DND-41 (cell line): ENCODE measurements at places on chromosomes 3 and 15.

- DNase-seq: no peak
Observed at GRCh38 chr15:94335616-94336015, 104.3 kb downstream of the MCTP2 start.

DNA sequence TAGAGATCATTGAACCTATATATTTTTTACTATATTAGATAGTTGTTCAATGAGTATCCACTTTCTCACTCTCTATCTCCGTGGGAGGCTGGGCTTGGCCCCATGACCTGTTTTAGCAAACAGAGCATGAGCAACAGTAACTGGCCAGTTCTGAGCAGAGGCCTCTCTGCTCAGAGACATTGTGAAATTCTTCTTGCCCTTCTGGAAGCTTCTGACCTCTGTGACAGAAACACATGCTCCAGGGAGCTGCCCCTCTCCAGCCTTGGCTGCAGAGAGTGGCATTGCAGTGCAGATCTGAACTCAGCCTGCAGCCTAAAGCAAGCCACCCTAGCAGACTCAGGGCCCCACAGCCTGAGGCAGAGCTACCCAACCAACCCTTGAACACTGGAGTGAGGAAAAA lies 20.5 kb downstream of the FAM240A start:
- DNase-seq: no peak

GRCh38 chr15:58549013-58549784 lies 117.4 kb downstream of the LIPC start:
- DNase-seq: no peak

DNA sequence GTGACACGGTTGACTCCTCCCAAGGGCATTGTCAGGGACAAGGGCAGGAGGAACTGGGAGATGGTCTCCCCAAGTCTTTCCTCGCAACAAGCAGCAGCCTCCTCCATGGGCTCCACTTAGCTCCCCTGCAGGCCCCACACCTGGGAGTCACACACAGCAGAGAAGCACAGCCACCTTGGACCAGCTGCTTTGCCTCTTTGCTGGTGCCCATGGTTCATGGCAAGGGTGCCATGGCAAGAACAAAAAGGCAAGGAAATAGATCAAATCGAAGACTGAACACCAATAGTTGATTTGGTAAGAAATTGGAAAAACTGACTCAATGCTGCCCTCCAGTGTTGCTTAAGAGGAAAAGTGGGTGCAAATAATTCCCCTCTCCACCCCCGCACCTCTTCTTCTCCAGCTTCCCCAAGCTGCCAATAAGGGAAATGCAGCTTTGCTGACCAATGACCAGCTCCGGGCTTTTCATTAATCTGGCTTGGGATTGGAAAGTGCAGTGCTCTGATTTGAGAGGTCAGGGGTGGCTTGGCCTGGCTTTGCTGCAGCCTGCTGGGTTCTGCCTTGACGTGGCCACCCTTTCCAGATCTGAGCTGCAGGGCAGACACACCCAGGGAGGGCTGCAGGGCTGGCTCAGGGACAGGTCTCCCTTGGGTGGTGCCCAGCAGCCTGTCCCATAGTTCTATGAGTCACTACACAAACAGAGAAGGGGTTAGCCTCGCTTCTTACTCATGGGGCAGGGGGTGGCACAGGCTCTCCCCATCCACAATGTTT lies 162.0 kb downstream of the KLF13 start:
- peak; percentile 42 for DNase-seq

DNA sequence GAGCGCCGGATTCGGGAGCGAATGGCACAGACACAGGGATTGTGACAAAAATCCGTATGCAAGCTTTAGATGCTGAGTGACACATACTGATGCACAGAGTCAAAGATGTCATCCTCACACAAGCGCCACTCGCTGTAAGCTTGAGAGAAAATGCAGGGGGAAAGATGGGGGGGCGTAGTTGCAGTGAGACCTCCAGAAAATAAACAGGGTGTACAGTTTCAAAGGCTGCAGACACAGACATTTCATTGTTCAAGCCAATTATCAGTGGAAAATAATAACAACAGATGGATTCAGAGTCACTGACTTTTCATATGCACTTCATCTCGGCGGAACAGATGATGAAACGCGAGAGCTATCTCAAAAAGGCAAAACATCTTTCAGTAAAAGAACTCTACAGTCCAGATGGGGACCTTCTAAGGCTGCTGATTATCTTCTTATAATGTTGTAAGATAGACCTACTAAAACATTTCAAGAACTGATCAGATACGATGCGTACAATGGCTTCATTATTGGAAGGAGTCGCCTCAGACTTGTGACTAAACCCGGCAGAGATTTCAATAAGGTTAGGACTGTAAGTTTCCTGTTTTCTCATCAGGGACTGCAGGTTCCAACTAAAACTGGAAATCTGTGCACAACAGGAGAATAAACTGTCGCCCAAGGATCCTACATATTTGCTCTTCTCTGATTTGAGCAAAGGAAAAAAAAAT lies 275.4 kb downstream of the FOXP1 start:
- DNase-seq: no peak

DNA sequence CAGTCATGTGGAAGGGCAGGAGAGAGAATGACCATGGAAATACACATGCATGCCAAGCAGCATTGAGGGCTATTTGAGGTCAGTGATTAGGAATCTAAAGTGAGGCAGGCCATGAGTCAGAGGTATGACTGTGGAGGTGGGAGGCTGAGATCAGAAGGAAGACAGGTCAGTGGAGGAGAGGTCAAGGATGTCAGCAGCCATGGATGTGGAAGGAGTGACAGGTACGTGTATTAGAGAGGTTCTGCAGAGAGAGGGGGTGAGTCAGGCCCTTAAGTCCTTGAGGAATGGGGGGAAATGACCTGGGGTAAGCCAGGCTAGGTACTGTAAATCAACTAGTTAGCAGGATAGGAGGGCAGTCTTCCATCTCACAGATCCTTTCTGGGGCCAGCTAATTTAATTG lies 166.6 kb downstream of the ANO10 start:
- no peak for DNase-seq

- no peak for DNase-seq
Observed at GRCh38 chr3:194935061-194935460, 249.4 kb downstream of the FAM43A start.

DNA sequence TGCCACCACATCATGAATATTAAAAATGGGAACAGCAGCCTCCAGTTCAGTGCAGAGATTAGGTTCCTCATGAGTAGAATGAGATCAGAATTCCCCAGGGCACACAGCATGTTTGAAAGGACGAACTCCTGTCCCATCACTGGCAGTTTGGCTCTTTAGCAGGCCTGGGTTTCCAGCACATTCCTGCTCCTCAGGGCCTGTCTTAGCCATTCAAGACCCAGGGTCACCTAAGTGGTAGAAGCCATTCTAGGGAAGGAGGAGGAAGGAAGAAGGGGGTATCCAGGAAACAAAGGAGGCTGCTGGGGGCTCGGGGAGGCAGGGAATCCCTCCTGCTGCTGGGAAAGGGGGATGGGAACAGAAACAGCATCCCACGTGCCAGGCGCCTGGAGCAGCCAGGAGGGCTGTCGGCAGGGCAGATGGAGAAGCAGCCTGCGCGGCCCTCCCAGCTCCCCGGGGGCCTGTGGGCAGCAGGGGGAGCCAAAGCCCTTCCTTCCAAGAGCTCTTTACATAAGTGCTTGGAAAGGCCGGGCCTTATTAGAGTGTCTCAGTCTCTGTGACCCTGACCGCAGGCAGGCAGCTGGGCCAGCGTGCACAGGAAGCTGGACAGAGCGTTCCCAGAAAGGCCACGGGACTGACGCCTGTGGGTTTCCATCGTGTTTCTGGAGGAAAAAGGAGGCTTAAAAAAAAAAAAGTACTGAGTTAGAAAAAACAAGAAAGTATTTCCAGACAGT lies 24.7 kb downstream of the LOXL1 start:
- peak; percentile 69 for DNase-seq

- no peak for DNase-seq
Observed at GRCh38 chr15:26325495-26325894, 447.4 kb downstream of the GABRB3 start.

DNA sequence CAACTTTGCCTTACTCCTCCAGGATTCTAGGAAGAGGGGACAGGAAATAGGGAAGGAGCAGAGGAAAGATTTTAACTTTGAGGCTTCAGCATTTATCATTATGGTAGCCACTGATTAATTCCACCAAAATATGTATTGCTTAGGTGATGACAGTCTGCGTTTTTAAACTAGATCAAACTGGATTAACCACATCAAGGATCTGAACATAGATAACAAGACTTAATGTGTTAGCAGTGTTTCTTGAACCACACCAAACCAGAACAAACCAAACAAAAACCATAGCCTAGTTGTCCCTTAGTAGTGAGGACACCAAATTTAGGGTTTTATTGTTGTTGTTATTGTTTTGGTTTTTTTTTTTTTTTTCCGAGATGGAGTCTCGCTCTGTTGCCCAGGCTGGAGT lies 113.5 kb upstream of the LMOD3 start:
- no peak for DNase-seq

GRCh38 chr3:57157545-57157944 lies 7.6 kb downstream of the IL17RD start:
- DNase-seq: no peak

- no peak for DNase-seq
Observed at GRCh38 chr3:69774029-69774428, 34.8 kb downstream of the MITF start.

GRCh38 chr3:150745832-150746231 lies 17.1 kb downstream of the SIAH2 start:
- no peak for DNase-seq

GRCh38 chr15:35481064-35481463 lies 64.9 kb downstream of the DPH6 start:
- DNase-seq: no peak

GRCh38 chr15:98842973-98843285 lies 164.7 kb downstream of the PGPEP1L start:
- DNase-seq: no peak

DNA sequence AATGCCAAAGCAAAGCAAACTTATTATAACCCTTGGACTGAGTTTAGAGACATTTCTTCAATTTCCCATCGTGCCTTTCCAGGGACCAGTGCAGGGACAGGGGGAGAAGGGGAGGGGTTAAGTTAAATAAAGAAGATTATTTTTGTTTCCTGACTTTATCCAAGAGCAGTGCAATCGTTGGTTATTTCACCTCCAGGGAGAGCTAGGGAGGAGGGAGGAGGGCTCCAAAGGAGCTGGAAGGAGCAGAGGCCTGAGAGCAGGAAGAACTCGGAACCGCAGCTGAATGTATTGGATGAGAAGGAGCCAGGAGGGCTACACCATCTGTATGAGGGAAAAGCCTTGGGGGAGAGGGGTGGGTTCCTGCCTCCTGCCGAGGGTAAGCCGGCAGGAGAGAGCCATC lies 20.7 kb downstream of the HAPLN3 start:
- DNase-seq: no peak

DNA sequence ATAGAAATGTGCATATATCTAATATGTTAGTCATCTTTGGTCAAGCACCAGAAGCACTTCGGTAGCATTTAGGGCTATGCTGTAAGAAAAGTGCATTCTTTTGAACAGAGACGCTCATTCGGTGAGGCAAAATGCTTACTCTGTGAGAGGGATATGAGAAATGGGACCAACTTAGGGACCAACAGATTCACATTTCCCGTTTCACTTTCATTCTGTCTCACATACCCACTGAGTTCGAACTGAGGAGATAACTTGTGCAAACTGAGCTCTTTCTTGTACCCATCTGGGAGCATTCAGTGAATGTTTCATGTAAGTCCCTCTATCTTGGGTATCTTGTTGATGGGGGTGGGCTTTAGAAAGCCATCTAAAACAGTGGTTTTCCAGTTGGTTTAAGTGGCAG lies 135.3 kb downstream of the FEZF2 start:
- DNase-seq: no peak

GRCh38 chr3:9715764-9716437 lies 12.3 kb downstream of the CPNE9 start:
- DNase-seq: no peak

DNA sequence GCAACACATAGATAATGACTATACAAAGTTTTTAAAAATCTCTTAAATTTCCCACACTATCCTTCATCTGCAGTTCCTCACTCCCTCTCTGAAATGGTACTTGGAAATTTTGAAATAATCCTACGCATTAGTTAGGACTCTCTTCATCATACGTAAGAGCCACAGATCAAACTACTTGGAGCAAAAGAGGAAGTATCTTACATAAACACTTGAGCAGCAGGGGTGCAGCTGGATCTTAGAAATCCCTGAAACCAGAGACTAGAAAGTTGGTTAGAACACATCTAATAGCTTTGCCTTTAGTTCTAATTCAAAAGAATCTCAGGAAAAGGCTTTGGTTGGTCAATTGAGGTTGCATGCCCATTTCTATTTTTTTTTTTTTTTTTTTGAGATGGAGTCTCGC lies 38.8 kb upstream of the ZNF445 start:
- DNase-seq: no peak

DNA sequence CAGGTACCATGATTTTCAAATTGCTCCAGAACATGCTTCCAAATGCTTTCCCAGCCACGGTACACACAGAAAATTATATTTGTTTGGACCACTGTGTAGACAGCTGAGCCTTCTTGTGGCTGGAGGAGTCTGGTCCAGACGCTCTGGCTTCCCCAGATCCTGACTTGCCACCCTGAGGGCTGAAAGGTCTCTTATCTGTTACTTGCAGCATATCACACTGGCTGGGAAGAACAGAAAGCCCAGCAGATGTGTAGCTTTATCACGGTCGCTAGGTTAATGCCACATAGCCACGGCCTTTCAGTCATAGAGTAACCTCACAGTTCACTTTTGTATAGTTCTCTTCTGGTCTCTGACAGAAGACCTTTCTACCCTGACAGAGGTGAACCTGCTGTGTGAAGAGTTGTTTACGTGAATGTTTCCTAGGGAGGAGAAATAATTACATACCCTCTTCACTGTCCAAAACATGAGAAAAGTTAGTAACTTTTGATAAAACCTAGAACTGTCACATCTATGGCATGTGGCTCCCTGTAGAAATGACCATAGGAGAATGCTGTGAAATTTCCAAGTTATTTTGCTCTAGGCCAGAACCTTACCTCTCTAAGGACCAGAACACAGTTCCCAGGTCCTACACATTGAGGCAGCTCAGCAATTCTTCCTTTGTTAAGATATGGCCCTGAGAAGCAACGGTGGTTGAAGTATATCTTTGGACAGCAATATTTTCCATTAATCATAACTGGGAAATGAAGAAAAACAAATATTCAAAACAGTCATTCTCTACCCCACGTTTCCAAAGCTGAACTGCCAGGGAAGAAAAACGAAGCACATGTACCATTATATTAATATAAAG lies 15.8 kb upstream of the STIMATE start:
- DNase-seq: no peak

GRCh38 chr3:100164743-100165142 lies 50.4 kb upstream of the FILIP1L start:
- DNase-seq: no peak

- no peak for DNase-seq
Observed at GRCh38 chr15:58877999-58878825, 55.3 kb downstream of the SLTM start.

DNA sequence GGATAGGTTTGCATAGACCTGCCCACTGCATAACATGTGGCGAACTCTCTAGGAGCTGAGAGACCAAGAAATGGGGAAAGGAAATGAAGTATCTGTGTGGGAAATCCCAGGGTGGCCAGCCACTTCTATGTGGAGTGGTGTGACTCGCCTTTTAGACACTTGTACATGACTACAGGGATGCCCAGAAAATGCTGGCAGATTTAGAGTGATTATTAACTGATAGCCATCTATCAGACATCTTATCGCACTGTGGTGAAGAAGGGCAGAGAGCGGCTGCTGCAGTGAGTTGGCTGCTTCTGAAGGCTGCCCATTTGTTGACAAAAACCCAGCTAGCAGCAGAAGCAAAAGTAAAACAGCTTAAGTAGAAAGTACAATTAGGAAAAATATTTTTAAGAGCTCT lies 18.1 kb upstream of the STAC start:
- no peak for DNase-seq
